ENCODE measurements at places on chromosomes 2 and 18.

DNA sequence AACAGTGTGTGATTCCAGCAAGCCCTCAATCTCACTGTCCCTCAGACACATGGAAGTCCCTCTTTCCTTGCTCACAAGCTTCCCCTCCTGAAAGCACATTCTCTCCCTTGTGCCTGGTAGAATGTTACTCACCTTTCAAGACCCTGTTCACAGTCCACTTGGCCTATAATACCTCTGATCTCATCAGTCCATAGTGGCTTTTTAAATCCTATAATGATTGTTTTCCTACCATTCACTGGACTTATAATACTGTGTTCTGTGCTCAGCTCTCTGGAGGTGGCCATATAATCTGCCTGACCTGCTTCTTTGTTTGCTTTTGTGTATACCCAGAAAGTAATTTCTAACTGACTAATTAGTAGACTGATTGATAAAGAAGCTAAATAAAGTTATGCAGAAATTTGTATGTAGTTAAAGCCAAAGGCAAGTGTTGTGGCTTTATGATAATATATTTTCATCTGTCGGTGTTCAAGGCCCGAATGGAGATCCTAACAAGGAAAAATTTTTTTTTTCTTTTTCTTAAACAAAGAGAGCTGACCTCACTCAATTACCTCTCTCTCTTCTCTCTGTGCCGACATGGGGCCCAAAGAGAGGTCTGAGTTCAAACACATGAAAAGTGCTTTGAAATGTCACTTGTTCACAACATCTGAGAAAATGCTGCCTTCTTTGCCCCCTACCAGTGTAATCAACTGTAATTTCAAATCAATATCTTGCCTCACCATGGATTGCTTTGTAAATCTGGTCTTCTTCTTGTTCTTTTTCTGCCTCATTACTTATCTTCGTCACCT, 1033.0 kb upstream of the PIK3C3 start:
- no peak for DNase-seq

GRCh38 chr2:37590119-37590571, 81.3 kb downstream of the CDC42EP3 start:
- DNase-seq, result no peak

GRCh38 chr2:20135631-20136050, 84.2 kb upstream of the LAPTM4A start:
- no peak for DNase-seq

GRCh38 chr2:48444404-48444803, 85.5 kb upstream of the STON1 start:
- no peak for DNase-seq

DNA sequence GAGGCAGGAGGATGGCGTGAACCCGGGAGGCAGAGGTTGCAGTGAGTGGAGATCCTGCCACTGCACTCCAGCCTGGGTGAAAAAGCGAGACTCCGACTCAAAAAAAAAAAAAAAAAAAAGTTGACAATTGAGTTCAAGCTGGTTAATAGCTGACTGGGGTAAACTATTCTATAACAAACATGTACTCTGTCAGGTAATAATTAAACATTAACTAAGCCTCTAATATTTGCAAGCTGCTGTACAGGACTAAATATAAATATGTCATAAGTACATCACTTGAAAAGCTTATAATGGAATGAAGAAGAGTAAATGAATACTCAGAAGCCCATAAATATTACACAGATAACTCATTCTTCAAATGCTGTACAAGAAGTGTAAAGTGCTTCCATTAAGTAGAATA, 190.4 kb upstream of the CRIM1 start:
- DNase-seq, result no peak

DNA sequence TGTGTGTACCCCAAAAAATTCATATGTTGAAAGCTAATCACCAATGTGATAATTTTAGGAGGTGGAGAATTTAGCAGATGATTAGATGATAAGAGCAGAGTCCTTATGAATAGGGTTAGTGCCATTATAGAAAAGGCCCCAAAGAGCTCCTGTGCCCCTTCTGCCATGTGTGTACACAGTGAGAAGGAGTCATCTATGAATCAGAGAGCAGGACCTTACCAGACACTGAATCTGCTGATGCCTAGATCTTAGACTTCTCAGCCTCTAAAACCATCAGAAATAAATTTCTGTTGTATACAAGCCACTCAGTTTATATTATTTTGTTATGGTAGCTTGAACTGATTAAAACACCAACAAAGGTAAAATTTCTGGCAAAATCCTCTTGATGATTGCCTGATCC, 560.0 kb upstream of the CDH2 start:
- DNase-seq, result no peak

DNA sequence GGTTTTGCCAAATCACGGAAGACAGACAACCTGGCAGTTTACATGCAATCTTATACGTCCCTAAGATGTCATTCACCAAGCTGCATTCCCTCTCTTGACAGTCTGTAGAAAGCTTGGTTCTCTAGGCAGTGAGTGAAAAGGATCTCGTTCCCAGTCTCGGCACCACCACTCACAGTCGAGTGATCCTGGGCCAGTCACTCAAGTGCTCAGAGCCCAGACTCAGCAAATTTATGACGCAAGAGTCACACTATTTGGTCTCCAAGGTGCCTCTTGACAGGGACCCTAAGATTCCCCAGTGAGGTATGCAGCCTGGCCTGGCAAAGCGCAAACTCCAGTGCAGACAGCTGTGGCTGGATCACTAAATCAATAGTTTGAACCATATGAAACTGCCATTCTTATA, 77.9 kb downstream of the EIPR1 start:
- no peak for DNase-seq

- DNase-seq, result no peak
These were observed 196.4 kb downstream of the AGAP1 start for GRCh38 chr2:235690082-235690808.

GRCh38 chr2:17226941-17227490, 291.2 kb downstream of the RAD51AP2 start:
- DNase-seq, result no peak

DNA sequence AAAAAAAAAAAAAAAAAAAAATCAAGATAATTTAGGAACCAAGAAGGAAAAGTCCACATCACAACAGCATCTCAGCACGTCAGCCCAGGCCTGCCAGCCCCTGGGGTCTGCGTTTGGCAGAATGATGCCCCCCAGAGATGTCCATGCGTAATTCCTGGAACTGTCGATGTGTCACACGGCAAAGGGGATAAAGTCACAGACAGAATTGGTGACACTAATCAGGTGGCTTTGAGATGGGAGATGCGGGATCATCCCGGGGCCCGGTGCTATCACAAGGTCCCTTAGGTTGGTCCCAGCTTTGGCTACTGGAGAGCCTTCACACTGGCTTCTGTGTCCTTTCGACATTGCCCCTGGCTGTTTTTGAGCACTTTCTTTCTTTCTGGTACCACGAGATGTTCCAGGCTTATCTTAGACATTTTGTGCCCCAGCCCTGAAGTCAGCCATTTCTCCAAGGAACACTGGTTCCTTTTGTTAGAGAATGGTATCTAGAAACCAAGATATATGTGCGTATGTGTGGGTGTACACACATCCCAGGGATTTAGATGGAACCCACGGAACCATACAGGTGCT, 20.7 kb downstream of the RAMP1 start:
- no peak for DNase-seq
